EL (cell line): ENCODE measurements at places on chromosomes 6 and 20.

DNA sequence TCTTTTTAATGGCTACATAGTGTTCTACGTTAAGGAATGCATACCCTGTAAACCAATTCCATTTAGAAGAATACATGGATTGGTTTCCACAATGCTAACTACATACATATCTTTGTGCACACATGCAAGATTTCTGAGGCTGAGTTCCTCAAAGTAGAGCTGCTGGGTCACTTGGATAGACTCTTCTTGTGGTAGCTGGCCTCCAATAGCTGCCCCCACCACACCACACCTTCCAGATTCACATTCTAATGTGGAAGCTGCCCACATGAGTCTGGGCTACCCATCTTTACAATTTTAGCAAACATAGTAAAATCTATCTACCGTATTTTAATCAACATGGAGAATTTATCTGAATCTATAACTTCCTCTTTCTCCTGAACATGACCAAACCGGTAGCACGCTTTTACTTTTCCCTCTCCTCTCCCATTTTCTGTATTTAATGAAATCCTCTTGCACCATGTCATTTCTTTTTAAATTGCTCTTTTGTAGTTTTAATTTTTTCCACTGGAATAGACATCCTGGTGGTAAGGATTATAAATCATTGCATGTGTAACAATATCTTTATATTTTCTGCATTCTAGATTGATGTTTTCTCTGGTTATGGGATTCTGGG is 74.7 kb upstream of the CITED2 start:
- DNase-seq: no peak

- DNase-seq: peak; percentile 48
Measured at GRCh38 chr20:57622579-57623381, 2.6 kb upstream of the ZBP1 start.

GRCh38 chr6:21997119-21998037 is 299.5 kb downstream of the PRL start:
- DNase-seq: no peak

GRCh38 chr6:147567141-147567805 is 58.8 kb downstream of the SAMD5 start:
- no peak for DNase-seq

- no peak for DNase-seq
Measured at GRCh38 chr6:44660561-44661220, 273.2 kb downstream of the CDC5L start.

GRCh38 chr20:57476641-57477461 is 48.1 kb downstream of the CTCFL start:
- DNase-seq: no peak

DNA sequence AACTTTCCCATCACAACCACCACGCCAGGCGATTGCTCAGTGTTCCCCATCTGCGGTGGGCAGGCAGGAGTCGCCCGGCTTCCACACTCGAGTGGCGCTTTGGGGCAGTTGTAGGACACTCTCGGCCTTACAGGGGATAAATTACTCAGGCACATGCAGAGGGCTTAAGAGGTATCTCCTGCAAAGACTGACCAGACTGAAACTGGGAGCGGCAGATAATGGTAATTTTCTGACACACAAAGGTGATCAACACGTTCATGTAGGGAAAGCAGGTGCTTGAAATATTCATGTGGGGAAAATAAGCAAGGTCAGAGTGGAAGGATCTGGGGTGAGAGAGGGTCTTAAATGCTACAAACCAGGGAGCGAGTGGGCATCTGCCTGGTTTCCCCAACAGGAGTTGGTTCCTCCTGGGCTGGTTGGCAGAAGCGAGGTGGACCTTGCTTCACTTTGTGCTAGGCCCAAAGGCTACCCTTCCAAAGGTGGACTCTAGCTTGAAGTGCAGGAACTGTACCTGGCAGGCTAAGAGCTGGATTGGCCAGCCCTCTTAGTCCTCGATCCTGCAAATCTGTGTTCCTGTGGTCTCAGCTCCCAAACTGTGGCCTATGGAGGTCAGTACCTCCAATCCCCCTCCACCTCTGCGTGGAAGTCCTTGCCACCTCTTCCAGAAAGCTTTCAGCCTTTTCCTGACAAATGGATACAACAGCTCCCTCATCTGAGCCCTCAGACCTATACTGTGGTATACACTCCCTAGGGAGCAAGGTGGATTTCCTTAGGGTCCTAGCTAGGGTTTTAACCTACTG is 16.7 kb downstream of the PLAGL2 start:
- peak; percentile 19 for DNase-seq

- DNase-seq: no peak
Measured at GRCh38 chr6:21157186-21157929, 436.2 kb upstream of the SOX4 start.

GRCh38 chr6:5936631-5937030 is 70.1 kb downstream of the NRN1 start:
- peak; percentile 46 for DNase-seq

DNA sequence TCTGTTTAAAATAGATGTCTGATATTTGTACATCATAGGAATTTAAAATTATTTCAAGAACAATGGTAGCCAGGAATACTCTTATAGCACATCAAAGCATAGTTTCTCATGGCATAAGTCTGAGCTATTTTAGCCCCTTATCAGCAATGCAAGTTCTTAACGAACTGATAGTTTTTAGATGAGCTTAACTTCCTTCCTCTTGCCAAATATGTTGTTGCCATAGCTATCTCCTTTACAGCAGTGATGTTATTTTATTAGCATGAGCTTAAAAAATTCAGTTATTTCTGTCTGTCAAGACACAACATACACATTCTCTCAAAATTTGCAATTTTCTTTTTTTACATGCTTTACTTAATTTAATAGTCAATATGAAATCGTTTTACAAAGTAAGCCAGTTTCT is 867.2 kb downstream of the PHF3 start:
- DNase-seq: no peak

- DNase-seq: no peak
Measured at GRCh38 chr6:87738744-87739143, 36.7 kb upstream of the AKIRIN2 start.

- no peak for DNase-seq
Measured at GRCh38 chr20:4083098-4083865, 67.9 kb upstream of the RNF24 start.

DNA sequence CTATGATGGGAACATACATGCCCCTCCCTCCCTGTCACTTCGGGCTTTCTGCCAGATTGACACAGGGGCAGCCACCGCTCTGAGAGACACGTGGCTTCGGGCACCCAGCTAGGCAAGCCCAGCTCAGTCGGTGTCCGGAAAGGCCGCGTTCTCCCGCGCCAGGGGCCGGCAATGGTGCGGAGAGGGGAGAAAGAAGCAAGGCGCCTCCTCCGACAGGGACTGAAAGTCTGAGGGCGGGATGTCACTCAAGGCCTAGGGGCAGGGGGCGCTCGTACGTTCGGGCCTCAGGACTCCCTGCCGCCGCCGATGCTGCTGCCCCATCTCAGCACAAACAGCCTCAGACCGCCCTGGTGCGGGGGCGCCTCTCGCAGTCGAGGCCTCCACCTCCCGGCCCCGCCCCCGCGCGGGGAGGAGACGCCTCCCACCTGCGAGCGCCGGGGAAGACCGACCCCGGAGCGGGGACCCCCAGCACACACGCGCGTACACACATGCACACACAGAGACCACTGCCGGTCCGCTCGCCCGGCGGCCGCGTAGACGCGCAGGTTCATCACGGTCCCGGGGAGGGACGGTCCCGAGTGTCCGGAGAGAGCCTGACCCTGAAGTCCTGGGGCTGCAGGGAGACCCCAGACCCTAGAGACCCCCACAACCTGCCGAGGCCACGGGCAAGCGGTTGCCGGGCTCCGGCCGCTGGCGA is 1.9 kb downstream of the GRM4 start:
- peak; percentile 35 for DNase-seq

DNA sequence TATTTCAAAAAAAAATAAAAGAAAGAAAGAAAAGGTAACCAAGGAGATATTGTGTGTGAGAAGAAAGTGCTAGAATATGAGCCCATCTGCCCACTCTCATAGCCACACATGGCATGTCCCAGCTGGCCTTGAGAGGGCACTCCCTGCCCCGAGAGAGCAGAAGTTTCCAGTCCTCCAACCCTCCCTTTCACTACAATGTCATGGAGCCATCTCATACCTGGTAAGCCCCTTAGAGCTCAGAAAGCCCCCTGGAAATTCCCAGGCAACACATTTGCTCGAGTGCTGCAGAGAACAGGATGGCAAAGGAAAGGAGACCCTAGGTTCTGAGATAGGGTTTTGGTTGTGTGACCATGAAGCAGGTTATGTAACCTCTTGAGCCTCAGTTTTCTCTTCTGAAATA is 75.8 kb upstream of the RIN2 start:
- DNase-seq: no peak

DNA sequence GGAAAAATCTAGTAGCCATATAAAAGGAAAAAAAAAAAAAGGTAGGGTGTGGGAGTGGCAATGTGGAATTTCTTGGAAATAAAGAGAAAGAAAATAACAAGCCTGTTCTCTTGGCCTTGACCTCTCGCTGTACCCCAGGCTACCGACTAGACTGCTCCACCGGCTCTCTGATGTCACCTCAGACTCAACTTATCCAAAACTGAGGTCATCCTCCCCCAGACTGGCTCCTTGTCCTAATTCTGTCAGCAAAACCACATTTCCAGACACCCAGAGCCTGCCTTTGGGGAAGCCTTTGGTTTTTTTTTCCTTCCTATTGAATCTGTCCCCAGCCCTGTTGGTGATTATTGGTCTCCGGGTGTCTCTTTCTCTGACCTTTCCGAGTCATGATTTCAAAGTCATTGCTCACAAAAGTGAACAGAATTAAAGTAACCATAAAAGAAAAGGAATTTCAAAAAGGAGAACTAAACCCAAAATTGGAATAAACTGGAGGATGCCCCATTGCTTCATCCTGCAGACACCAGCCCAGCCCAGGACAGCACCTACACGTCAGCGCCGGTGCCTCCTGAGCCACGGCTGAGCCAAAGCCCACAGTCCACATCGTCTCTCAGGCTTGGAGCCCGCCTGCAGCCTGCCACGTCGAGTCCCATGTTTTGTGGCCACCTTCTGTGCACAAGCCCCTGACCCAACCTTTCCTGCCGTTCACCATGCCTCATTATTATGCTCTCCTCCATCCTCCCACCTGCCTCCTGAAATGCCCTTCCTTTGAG is 170.7 kb downstream of the MYLK4 start:
- DNase-seq: no peak

GRCh38 chr20:53711333-53712211 is 117.9 kb upstream of the ZNF217 start:
- DNase-seq: no peak

GRCh38 chr6:290111-290922 is 2.0 kb upstream of the DUSP22 start:
- DNase-seq: no peak

DNA sequence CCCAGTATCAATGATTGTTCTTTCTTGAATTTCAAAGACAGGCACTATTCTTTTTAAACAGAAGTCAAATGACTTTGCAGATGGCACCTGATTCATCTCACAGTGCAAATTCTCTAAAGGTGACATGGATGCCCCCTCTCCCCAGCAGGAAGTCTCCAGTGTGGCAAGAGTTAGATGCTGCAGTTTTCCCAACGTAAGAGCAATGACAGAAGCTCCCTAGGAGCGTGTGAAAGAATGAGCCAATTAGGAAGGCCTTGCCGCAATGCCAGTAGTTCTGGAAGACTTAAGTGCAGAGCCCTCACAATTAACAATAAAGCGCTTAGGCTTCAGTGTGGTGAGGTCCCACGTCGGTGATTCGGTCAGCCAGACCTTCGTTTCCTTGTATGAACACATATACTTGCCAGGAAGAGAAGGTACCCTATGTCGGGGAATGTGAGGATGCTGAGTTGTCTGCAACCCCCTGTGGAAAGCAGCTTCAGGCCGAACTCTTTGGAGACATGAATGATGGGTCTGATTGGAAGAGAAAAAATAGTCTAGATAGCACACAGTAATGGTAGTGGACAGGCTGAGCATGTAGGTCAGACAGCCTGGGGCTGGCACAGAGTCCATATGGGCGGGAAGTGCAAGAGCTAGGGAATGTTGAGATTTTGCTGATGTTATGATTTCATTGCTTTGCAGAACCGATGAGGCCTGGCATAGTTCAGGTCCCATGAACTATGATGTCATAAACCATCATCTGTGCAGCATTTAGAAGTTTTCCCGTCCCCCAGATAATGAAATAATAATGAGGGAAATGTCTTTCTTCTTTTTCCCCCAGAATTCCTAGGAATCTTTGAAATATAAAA is 132.6 kb downstream of the PHACTR1 start:
- DNase-seq: peak; percentile 58

DNA sequence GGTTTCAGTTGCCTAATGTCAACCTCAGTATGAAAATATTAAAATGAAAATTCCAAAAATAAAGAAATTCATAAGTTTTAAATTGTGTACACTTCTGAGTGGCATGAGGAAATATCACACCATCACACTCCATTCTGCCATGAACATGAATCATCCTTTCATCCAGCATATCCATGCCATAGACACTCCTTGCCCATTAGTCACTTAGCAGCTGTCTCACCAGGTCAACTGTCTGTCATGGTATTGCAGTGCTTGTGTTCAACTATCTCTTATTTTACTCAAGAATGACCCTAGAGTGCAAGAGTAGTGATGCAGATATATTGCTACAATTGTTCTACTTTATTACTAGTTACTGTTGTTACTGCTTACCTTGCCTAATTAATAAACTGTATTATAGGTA is 712.4 kb downstream of the EPHA7 start:
- DNase-seq: no peak

GRCh38 chr6:56515081-56515905 is 127.4 kb downstream of the DST start:
- no peak for DNase-seq

DNA sequence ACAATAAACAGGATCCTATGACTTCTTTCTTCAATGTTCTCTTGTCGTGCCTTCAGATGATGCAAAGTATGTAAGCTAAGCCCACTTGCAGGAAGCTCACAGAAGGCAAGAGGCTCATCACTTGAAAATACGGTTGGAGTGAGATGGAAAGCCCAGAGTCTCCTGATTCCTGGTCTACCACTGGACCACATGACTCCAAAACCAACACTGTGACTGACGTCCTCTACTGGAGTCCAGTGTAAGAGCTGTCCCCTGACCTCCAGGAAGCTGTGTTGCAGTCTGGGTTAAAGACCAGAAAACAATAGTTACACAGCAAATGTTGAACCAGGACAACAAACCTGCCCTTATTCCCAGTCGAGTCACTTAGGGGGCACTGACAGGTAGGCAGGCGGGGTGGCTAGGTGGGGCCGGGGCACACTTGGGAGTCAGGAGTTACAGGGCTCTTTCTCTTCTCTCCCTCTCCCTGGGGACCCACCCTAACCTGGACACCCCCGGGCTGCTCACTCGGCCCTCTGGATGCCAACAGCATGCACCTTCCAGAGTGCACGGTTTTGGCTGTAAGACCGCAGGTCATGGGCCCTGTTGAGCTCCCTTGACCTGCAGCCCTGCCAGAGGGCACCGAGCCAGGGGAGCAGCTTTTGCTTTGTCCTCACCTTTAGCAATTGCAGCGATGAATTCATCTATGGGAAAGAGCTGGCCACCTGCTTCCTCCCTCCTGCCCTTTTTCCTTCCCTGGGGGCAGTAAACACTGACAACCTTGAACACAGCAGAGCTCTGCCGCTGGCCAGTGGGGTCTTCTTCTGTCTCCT is 7.4 kb downstream of the PCK1 start:
- DNase-seq: no peak

DNA sequence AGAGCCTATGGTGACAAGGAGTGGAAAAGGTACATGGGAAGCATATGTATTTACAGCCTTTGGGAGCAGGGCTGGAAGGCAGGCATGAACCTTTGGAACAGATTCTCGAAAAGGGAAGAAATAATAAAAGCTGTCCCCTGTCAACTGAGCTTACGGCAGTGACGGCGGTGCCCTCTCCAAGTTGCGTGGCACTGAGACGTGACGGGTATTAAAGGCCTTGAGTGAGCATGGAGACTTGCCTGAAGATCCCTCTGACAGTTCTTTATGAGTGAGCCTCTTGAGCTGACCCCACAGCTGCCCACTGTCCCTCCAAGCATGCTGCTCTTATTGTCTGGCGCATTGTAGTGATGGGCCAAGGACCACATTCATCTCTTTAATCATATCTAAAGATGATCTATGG is 388.5 kb downstream of the ZFAND3 start:
- no peak for DNase-seq
